ENCODE measurements at places on chromosomes 6 and 20.

DNA sequence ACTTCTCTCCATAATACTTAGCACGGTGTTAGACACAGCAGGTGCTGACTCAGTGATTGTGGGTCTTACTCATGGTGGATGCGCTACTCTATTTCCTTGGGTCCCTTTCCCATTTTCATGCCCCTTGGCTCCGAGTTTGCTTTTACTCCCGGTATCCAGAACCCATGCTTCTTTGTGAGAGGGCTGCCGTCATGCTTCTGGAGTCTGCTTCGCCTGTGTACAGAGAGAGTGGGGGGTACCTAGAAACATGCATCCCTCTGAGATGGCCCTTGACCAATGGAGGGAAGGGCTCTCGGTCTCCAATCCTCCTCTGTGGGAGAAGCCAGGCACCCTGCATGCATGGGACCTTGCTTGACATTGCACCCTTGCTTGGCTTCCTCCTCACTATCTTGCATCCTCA, 160.4 kb downstream of the NRN1 start:
- DNase-seq: no peak

DNA sequence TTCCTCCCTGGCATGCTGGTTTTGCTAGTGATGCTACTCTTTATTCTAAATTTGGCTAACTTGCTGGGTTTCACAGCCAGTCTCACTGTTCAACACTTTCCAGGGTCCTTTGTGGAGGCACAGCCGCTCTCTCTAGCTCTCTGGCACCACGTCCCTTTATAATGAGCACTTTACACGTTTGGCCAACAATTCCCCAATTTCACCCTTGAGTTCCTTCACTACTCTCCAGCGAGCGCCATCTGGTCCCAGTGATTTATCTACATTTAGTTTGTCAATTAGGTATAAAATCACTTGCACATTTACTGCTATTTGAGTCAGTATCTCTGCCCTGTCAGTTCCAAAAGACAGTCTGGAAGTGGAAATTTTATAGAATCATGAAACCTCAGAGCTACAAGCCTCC, 241.9 kb upstream of the MOCS1 start:
- no peak for DNase-seq

DNA sequence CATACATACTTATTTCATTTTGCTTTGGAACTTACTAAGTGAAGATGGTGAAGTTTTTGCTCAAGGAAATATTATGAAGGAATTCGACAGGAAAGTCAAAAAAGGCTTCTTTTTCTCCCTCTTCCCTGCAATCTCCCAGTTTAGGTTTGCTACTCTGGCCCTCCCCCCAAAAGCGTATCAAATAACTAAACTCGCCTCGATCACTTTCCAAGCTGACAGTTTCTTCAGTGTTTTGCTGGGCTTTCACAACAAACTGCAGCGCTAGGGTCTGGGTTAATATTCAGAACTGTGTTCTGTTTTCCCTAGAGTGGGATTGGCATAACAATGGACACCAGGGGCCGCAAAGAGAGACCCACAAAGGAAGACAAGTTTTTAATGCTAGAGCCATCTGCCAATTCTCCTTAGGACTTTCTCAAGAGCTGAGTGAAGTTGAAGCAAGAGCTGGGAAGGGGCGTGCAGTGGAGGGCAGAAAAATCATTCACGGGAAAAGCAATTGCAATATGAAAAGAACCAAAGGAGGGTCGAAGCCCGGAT, 57.8 kb downstream of the ATP9A start:
- DNase-seq: no peak

DNA sequence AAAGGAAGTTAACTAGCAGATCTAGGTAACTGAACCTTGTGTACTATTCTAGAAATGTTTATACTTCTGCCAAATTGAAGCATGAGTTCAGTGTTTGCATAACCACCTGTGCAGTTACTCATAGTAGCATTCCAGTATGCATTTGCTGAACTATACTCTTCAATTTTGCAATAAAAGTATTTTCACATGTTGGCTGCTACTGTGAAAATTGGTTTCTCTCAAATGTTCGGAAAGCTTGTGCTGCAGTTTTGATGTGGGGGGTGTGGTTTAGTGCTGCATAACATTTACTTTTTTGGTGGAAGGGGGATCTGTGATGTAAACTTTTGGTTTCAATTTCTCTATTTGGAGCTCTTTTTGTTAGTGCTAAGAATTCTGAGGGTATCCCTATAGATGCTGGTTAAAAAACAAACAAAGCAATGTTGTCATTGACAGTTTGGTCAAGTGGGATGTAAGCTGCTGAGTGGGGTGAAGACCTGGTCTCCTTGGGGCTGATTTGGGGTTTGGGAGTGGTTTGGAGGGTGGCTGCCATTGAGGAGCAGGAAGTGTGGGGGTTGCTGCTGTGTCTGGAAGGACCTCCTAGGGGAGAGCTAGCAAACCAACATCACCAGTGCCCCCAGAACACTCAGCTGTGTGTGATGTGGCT, 87.8 kb downstream of the CARMIL1 start:
- peak; percentile 49 for DNase-seq

GRCh38 chr6:51814418-51814817, 273.0 kb downstream of the PKHD1 start:
- DNase-seq: no peak

GRCh38 chr6:157764178-157765068, 58.6 kb upstream of the SNX9 start:
- DNase-seq: peak; percentile 89

GRCh38 chr6:2179241-2179640, 66.2 kb downstream of the GMDS start:
- no peak for DNase-seq

- no peak for DNase-seq
These were observed 70.8 kb upstream of the RIPOR2 start for GRCh38 chr6:25006565-25007001.

DNA sequence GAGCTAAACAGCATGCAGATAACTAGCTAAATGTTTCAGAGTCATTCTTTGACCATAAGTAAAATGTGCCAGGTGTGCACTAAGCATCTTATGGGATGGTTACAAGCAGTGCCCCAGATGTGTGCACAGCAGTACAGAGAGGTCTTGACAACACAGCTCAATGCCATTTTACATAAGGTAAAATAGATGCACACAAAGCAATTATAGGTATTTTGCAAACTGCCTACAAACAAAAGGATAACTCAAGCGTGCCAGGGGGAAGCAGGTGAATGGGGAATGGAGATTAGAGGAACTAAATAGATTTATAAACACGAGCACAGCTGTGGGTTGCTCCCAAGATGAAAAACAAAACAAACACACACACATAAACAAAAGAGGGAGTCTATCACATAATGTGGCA, 64.8 kb downstream of the SLC2A10 start:
- no peak for DNase-seq

- no peak for DNase-seq
These were observed 103.5 kb downstream of the GJA10 start for GRCh38 chr6:89997456-89998445.

- DNase-seq: no peak
These were observed 3.0 kb downstream of the RGS19 start for GRCh38 chr20:64076061-64076997.

GRCh38 chr6:150668900-150669302, 69.2 kb downstream of the PLEKHG1 start:
- no peak for DNase-seq

DNA sequence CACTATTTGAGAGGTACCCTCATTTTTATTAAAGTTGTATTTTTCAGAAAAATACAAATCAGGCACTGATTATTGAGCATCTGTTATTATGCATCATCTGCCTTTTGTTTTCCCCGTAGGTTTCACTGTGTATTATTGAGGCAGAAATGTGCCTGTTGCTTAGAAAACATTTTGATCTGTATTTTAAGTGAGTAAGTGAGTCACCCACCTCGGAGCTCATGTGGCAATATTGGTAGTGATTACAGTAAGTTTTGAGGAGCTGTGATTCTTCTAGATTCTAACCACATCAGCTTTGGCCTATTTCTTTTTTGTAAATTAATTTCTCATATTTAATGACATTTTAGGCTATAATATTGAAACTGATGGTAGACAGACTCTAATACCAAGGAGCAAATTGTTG, 59.6 kb upstream of the LAMP5 start:
- no peak for DNase-seq

DNA sequence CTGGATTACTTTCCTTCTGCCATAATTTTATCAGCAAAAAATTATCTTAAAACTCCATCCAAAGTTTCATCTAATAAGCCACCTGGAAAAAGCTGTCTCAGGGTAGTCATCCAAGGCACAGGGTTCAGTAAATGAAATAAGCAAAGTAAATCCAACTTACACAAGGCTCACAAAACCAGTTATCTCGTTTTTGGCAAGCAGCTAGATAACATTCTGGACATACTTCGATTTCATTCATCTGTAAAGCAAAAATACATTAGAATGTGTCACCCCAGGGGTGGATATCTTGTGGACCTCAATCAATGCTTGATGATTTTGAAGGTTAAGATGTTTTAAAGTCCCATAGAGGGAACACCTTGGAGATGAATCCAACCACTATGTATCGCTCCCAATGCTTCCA, 73.1 kb downstream of the ZMYND8 start:
- no peak for DNase-seq

DNA sequence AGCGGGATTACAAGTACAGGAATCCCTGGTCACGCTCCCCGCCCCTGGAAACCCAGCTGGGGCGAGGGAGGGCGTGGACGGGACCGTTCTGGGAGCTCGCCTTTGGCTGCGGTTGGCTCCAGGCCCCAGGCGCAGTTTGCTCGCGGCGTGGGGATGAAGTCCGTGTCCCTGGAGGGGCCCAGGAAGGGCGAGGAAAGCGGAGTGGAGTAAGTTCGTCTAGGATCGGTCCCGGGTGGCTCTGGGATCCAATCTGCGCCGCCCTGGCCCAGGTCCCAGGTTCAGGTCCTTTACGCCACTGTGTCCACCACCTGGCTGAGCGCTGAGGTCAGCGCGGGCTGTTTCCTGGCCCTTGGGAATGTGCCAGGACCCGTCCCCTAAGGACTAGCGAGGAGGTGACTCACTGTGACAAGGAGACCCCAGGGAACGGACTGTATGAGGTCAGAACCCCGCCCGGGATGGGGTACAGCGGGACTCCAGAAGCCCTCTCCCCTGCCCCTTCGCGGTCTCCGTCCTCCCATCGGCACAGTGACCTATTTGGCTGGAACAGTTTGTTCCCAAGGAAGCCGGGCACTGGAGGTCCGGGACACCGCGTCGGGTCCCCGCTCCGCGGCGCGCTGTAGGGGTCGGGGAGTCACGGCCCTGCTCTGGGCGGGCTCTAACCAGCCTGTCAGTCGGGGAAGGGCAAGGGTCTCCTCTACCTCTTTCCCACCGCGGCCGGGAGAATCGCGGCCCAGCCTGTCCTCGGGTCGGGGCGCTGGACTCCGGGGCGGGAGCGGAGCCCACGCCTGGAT, 724 bp downstream of the CDKN1A start:
- no peak for DNase-seq

GRCh38 chr6:145022199-145022796, 713.0 kb downstream of the EPM2A start:
- no peak for DNase-seq

- no peak for DNase-seq
These were observed 41.6 kb upstream of the FOXP4 start for GRCh38 chr6:41504466-41505121.

- no peak for DNase-seq
These were observed 38.5 kb upstream of the MLIP start for GRCh38 chr6:54072635-54073313.

- DNase-seq: no peak
These were observed 24.0 kb downstream of the JAG1 start for GRCh38 chr20:10649797-10650160.

GRCh38 chr6:169583886-169584541, 117.8 kb downstream of the WDR27 start:
- DNase-seq: no peak

GRCh38 chr6:11854408-11855165, 76.0 kb upstream of the ADTRP start:
- DNase-seq: peak; percentile 2

DNA sequence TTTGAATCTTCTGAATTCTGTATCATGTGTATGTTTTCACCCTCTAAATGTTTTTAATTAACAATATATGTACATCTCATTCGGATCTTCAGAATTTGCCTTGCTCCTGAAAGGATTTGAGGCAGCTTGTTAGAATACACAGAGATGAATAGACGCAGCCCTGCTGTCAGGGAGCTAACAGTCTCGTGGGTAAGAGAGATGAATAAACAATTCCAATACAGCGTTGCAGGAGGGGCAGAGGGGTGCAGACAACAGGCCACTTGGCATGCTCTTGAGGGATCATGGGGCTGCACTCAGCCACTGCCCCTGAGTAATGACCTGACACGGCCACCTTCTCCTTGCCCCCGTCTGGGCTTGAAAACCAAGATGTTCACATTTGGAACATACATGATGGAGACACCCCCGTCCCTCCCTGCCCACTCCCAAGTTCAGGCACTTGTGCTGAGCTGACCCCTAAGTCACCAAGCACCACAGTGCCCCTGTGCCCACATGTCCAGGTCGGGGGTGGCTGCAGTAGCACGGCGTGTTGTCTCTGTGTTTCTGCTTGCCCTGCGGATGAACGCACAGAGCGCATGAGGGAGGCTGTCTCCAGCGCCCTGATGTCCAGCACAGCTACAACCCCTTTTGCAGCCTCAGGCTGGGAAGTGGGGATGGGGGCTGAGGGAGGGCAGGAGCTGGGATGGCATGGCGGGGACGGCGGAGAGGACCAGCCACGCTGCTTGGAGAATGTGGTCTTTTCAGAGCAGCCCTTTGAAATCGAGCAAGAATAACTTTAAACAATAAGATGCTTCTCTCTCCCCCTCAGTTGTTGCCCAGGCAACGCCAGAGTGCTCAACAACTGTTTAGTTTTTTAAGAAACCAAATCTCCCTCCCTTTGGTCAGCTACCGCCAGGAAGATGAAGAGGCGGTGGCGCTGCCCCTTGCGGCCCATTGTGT, 33.0 kb upstream of the CDH22 start:
- DNase-seq: no peak

DNA sequence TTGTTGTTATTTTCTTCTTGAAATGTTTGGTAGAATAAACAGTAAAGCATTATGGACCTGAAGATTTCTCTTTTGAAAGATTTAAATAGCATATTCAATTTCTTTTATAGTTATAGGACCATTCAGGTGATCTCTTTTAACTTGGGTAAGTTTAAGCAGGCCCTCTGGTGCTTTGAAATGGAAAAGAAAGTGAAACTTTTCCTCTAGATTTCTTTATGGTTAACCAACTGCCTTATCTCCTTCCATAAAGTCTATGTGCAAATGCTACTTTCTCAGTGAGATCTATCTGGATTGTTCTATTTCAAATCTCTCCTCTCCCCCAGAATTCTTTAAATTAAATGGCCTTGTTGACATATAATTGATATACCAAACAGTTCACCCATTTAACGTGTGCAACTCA, 54.0 kb downstream of the PHACTR2 start:
- no peak for DNase-seq

DNA sequence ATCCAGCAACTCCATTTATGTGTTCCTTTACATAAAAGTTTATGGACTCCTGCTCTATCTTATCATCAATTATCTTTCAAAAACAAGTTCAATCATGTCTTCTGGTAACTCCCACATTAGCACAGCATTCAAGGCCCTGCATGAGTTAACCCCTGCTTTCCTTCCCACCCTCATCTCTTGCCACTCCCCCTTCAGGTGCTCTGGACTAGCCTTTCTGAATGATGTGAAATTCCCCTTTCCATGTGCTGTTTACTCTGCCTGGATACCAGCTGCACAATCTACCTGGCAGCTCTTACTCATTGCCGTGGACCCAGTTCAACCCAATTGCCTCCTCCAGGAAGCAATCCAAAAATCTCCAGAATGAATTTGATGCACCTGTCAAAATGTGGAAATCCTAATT, 11.9 kb downstream of the ADGRF4 start:
- no peak for DNase-seq

GRCh38 chr6:137389150-137389704, 105.0 kb downstream of the OLIG3 start:
- peak; percentile 23 for DNase-seq

Measured in activated CD4-positive, alpha-beta T cell treated with anti-CD3 and anti-CD28 coated beads, Interleukin-2, amount 50 U/mL, for 24 hours (primary cell).